ENCODE measurements at places on chromosomes 7 and 10.

DNA sequence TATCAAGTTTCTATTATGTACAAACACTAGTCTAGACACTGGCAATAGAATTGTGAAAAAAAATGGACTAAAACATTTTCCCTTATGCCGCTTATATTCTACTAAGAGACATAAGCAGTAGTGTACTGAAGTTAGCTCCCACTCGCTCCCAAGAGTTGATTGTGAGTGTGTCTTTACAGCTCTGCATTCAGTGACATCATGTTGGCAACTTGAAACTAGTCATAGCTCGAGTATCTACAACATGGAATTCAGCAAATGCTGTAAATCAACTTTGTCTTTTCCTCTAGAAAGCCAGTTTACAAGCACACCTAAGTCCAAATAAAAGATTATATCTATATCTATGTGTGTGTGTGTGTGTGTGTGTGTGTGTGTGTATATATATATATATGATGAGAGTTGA lies 58.8 kb upstream of the MAGI2 start:
- DNase-seq: no peak

DNA sequence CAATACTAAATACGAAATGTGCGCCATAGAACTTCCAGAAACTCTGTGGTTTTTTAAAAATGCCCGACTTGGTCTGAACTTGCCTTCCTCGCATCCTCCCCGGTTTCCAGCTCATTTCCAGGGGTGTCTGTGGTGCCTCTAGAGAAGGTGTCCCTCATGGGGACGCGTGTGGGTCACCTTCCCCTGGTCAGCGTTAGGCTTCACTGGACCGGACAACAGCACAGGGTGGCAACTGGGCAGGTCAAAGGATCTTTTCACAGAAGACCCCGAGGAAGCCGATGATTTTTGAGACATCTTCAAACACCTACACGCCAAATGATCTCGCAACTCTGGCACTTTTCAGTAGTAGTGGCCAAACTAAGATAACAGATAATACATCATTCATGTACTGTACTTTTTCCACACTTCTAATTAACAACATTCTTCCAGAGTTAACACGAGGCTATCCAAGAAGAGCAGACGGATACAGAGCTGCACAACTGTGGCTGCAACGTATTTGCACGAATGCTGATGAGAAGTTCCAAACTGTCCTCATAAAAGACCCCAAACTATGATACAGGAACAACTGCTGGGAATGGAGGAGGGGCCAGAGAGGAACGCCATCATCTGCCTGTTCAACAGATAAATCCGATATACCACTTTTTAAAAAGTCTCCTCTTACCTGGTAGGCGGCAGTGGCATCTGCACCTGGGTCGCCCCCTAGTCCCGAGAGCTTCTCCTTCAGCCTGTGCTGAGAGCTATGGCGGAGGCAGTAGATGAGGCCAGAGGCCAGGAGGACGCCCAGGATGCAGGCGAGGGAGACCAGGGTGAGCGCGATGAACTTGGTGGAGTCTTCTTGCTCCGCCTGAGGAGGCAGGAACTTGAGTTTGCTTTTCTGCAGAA lies 345.5 kb downstream of the DNAJB6 start:
- no peak for DNase-seq

GRCh38 chr7:28442540-28443420 lies 30.5 kb downstream of the CREB5 start:
- DNase-seq: no peak

DNA sequence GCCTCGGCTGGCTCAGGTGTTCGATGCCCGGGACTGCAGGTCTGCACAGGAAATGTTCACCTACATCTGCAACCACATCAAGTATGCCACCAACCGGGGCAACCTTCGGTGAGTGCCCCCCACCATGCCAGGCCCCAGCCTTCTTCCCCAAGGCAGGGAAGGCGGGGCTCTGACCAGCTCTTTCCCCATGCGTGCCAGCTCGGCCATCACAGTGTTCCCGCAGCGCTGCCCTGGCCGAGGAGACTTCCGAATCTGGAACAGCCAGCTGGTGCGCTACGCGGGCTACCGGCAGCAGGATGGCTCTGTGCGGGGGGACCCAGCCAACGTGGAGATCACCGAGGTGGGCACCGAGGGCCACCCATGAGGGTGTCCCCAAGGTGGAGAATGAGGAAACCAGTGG lies 7.5 kb downstream of the NOS3 start:
- no peak for DNase-seq

- no peak for DNase-seq
These were observed 172.7 kb downstream of the SH3PXD2A start for GRCh38 chr10:103682631-103683030.

DNA sequence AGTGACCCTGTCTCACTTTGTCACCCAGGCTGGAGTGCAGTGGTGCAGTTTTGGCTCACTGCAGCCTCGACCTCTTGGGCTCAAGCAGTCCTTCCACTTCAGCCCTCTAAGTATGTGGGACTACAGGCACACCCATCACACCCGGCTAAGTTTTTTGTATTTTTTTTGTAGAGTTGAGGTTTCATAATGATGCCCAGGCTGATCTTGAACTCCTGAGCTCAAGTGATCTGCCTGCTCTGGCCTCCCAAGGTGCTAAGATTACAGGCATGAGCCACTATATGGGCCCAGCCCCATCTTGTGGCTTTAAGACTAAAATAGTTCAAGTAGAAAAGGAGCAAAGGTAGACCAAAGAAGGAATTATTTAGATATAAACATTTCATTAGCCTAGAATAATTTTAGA lies 65.5 kb downstream of the MLLT10 start:
- DNase-seq: no peak
